ENCODE measurements at places on chromosomes 2 and 18. TPM values are rescaled to one million over a fixed set of nuclear protein-coding genes. Genes with fewer than 3 reads are reported as not detected.
A peak's percentile ranks its signal among the peaks of the same experiment; 100 is the strongest.

GRCh38 chr2:66583881-66584280 is 149.0 kb downstream of the MEIS1 start:
- peaks cover 48% of the 10 kb centered on the region for H3K27me3 ChIP-seq
- peak overlapping the region; percentile 78 for H3K27ac ChIP-seq
- no peaks in the 10 kb centered on the region for H3K36me3 ChIP-seq

The FZD7 gene
- total RNA-seq, result 12.5 TPM

DNA sequence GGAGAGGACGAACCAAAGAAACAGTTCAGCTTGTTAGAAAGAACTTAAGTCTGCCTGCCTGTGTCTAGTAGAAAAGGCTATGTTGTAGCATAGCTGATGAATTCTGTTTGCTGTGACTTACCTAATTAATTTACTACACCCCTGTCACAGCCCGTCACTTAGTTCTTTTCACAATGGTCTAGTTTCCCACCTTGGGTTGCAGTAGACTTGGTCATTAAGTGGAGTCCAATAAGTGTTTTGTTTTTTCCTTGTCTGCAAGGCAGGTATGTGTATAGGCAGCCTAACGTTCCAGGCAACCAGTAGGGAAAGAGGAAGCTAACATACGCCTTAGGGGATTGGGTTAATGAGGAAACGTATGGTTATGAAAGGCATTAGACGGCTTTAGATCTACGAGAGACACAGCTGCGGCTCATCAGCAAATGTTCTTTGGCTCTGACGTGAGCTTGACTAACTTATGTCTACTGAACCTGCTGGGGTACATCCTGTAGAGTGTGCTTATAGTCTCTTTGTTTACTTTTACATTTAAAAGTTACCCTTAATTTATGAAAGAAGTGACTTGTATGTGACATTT is 180.1 kb downstream of the PRPF40A start:
- H3K36me3 ChIP-seq, result no peaks in the 10 kb centered on the region
- no peak for DNase-seq
- H3K4me1 ChIP-seq, result no peaks in the 10 kb centered on the region

GRCh38 chr2:221050020-221050795 is 521.9 kb downstream of the EPHA4 start:
- no peaks in the 10 kb centered on the region for H3K27me3 ChIP-seq
- H3K36me3 ChIP-seq, result no peaks in the 10 kb centered on the region
- no peak for DNase-seq
- H3K4me1 ChIP-seq, result no peaks in the 10 kb centered on the region

GRCh38 chr2:236939721-236940231 is 145.9 kb upstream of the COPS8 start:
- no peaks in the 10 kb centered on the region for H3K27me3 ChIP-seq
- H3K4me3 ChIP-seq, result no peak overlapping the region
- DNase-seq, result no peak
- H3K36me3 ChIP-seq, result no peaks in the 10 kb centered on the region
- no peaks in the 10 kb centered on the region for H3K4me1 ChIP-seq

The FAM168B gene
- total RNA-seq, result 122 TPM

- no peaks in the 10 kb centered on the region for H3K36me3 ChIP-seq
- H3K27me3 ChIP-seq, result no peaks in the 10 kb centered on the region
- DNase-seq, result no peak
- no peak overlapping the region for H3K4me3 ChIP-seq
- H3K4me1 ChIP-seq, result no peaks in the 10 kb centered on the region
These were observed 262.7 kb upstream of the FSIP2 start for GRCh38 chr2:185475914-185476313.

Data from breast epithelium (tissue), 4 donors.